ENCODE measurements at places on chromosomes 5 and 9.

- DNase-seq: no peak
Observed at GRCh38 chr9:131708226-131709002, 31.5 kb downstream of the RAPGEF1 start.

DNA sequence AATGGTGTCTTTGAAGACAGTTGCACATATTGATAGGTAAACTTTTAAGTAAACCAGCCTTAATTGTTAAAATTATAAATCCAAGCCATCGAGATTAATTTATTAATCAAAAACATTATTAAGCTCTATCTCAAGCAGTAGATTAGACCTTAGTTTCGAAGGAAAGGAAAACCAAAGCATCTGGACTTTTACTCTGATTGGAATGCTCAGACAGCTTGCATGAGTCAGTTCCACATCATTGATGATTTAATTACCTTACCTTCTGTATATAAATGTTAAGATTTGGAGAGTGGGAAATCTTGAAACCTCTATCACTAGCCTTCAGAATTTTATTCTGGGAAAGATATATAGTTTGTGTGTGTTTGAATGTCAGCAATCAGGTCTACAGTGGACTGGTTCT lies 23.9 kb downstream of the DCP2 start:
- no peak for DNase-seq

GRCh38 chr5:57382655-57383054 lies 100.0 kb downstream of the ACTBL2 start:
- no peak for DNase-seq

- no peak for DNase-seq
Observed at GRCh38 chr5:98498028-98498427, 275.4 kb upstream of the RGMB start.

- DNase-seq: no peak
Observed at GRCh38 chr5:11909471-11909870, 5.2 kb upstream of the CTNND2 start.

- no peak for DNase-seq
Observed at GRCh38 chr5:74492230-74492629, 148.3 kb downstream of the ENC1 start.

GRCh38 chr5:126568206-126568755 lies 26.7 kb downstream of the ALDH7A1 start:
- no peak for DNase-seq

DNA sequence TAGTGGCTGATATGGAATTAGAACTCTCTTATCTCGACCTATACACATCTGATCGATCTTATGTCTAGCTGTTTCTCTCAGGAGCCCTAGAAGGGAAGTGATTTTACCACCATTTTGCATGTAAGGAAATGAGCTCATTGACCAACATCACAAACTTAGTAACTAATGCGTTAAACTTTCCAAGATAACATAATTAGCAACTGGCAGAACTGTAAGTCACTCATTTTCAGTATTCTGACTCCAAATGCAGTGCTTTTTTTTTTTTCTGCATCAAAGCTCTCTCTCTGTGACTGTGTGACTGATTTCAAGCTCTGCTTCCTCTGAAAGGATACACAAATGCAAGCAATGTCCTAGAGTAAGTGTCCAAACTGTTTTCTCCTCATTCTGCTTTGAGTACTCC lies 68.1 kb upstream of the FBXL7 start:
- DNase-seq: no peak

- DNase-seq: no peak
Observed at GRCh38 chr9:77910194-77910621, 121.4 kb downstream of the GNAQ start.

DNA sequence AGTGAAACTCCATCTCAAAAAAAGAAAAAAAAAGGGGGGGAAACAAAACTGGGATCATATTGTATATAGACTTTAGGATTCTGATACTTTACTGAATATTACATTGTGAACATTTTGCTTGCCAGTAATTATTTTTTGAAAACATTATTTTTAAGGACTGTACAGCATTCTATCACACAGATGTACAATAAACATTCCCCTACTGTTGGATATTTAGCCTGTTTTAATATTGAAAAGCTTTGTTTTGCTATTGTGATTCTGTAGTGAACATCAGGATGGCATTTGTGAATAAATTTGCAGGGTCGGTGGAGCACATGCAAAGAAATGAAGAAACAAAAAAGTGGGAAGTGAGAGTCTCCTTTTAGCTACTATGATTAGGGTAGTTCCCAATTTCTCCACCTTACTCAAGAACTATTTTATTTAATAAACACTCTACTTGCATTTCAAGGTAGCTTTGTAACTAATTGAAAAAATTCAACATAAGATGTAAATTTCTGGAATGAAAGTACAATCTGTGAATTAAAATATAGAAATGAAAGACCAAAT lies 18.7 kb downstream of the RASGRF2 start:
- no peak for DNase-seq

DNA sequence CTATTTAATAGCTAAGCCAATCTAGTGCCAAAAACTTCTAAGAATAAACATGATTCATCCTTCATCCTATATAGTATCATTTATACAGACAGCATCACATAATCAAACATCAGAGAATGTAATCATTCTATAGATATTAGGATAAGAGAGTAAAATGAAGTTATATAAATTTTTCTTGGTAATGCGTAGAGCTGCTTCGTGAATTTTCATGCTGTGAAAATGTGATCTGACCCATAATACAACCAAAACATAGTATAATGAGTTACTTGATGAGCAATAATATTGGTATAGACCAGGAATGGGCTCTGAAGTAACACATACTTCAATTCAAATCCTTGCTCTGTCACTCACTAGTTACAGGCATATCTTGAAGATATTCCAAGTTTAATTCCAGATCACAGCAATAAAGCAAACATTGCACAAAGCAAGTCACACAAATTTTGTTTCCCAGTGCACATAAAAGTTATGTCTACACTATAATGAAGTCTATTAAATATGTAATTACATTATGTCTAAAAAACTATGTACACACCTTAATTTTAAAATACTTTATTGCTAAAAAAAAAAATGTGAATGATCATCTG lies 23.9 kb downstream of the NR2F1-AS1 start:
- DNase-seq: no peak

DNA sequence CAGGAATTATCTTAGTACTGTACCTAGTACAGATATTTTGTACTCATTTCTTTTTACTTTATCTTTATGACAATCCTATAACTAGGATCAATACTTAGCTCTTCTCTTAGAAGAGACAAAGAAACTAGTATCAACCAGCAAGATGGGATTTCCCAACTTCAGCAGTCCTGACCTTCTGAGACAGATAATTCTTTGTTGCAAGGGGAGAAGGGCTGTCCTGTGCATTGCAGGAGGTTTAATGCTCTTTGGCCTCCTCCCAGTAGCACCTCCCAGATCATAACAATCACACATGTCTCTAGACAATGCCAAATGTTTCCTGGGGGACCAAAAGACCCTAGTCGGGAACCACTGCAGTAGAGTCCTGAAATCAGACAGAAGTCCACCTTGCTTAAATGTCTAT lies 424.3 kb upstream of the DMAC1 start:
- DNase-seq: no peak

DNA sequence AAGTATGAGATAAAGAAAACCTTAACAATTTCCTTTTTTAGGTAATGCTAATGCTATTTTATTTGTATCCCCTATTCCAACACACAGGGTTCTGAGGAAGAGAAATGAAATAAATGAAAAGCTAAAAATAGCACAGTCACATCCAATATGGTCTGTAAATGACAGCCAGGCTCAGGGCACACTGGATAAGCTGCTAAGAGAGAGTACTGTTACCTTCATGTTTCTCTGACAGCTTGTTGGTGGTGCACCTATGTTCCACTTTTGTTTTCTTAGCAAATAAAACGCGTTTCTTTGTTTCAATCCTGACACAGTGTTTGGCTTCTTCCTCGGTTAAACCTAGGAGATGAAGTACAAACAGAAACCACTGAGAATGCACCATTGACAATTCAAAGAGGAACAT lies 41.3 kb downstream of the C6 start:
- no peak for DNase-seq
